Amniotic stem cell (primary cell): ENCODE measurements at places on chromosomes 2 and 18.

GRCh38 chr18:79796531-79797405 is 970 bp upstream of the KCNG2 start:
- DNase-seq: no peak

GRCh38 chr2:231671270-231672050 is 36.9 kb upstream of the PTMA start:
- no peak for DNase-seq

- no peak for DNase-seq
Measured at GRCh38 chr2:229633556-229633955, 80.8 kb downstream of the DNER start.

DNA sequence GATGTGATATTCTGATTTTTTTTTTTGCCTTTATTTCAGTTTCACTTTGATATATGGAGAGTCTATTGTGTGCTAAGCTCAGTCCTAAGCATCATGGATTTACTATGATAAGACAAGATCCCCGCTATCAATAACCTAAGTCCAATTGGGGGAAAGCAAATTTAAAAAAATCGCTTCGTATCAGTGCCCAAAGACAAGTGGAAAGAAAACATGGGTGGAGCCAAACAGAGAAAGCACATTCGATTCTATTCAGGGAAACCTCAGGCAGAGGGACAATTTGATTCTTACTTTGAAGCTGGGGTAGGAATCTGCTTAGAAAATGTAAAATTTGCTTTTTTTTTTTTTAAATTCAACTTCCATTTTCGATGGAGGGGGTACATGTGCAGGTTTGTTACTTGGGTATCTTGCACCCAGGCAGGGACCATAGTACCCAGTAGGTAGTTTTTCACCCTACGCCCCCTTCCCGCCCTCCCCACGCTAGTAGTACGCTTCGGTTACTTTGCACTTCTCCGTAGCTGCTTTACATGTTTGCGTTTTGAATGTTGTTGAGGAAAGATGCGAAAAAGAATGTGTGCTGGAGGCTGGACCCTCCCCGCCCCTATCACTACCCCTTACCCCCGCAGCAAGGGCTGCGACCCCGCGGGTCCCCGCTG is 12.4 kb downstream of the KIF5C start:
- no peak for DNase-seq

GRCh38 chr2:176496761-176497160 is 227.5 kb downstream of the MTX2 start:
- no peak for DNase-seq

- no peak for DNase-seq
Measured at GRCh38 chr2:16396986-16397385, 268.6 kb downstream of the CYRIA start.

- no peak for DNase-seq
Measured at GRCh38 chr2:214881647-214882202, 72.2 kb upstream of the BARD1 start.

- no peak for DNase-seq
Measured at GRCh38 chr18:62287781-62288664, 37.1 kb upstream of the TNFRSF11A start.

- no peak for DNase-seq
Measured at GRCh38 chr2:180553094-180553715, 427.2 kb upstream of the UBE2E3 start.
